PC-9 (cell line): ENCODE measurements at places on chromosomes 3 and 15. TPM values are rescaled to one million over a fixed set of nuclear protein-coding genes. Genes with fewer than 3 reads are reported as not detected.
A peak's percentile ranks its signal among the peaks of the same experiment; 100 is the strongest.

DNA sequence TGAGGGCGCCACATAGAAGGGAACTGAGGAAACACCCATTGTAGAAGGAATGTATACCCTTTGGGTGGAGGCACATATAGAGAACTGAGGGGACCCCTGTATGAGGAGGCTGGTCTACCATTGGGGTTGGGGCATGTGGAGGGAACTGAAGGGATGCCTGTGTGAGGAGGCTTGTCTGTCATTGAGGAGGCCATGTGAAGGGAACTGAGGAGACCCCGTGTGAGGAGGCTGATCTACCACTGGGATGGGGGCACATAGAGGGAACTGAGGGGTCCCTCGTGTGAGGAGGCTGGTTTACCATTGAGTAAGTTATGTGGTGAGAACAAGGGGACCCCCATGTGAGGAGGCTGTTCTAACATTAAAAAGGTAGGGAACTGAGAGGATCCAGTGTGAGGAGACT is 156.1 kb downstream of the FBLN2 start:
- no peak for DNase-seq

GRCh38 chr3:179604321-179605078 is at the start of the genes MRPL47 and NDUFB5:
MRPL47 (minus strand) TSS chr3:179604638; CDS start chr3:179604624, 14 bp downstream.
NDUFB5 (plus strand) TSS chr3:179604794; CDS start chr3:179604816, 22 bp downstream.
- peak; percentile 90 for DNase-seq

ARGFX gene
- not detected in 2 replicates for total RNA-seq

GRCh38 chr3:108242776-108243175 is 20.6 kb upstream of the IFT57 start:
- no peak for DNase-seq

- DNase-seq: no peak
Measured at GRCh38 chr3:4038351-4038750, 239.1 kb downstream of the LRRN1 start.

DNA sequence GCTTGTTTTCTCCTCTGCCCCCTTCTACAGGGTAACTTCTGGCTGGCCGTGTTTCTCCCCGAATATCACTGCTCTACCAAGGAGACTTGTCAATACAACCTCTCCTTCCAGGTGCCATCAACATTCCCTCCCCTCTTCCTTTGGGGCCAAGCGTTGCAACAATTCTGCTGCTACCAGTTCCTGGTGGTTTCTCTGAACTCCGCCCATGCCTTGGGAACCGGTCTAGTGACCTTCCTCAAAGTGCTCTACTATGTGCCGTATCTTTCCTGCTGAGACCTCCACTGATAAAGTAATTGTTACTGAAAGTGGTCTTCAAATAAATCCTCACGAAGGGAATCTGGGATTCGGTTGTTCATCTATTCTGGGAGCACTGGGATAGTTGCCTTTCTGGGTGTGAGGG is 26.2 kb downstream of the PCSK6 start:
- peak; percentile 78 for DNase-seq

CCK gene
- 2.1 and 2.7 TPM in 2 replicates for total RNA-seq

PLAAT1 gene
- total RNA-seq: not detected in 2 replicates

GRCh38 chr3:197746209-197746608 is 3.5 kb upstream of the FYTTD1 start:
- DNase-seq: no peak

LRRC2 gene
- 0.08 and 0.22 TPM in 2 replicates for total RNA-seq

DNA sequence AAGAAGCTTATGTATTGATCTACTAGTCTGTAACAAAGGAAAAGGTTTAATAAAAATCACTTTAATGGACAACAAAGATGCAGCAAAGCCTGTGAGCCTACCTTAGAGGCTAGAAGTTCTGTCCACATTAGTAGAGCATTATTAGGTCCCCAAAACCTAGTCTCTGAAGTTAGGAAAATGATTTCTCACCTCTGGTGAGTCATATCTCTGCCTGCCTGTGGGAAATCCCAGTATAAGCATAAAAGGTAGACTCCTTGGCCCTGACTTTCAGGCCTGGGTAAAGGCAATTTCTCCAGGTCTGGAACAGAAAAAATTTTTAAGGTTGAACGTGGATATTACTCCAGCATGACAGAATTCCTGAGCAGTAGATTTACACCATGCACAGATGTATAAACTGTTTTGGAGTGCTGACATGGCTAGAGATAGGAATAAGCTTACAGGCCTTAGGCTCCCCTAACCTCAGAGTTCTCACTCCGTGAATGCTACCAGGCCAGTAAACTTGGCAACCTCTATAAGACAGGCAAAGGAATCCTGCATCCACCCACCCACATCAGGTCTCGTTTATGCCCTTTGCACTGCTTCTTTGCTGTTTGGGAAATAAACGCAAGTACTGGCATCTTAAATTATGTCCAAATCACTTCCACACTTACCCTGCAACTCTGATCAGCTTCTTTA is 104.1 kb downstream of the SERPINI1 start:
- no peak for DNase-seq

DNA sequence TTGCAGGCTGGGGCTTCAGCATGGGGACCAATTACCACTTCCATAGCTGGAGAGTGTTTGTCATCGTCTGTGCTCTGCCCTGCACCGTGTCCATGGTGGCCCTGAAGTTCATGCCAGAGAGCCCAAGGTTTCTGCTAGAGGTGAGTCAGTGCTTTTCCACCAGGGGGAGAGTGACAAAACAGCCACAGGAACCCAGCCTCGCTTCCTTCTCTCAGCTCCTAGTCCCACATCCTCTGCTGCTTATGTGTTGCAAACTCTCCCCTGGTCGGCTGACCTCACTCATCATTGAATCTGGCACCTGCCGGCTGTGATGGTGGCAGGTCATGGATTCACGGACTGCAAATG is 158.3 kb downstream of the SV2B start:
- no peak for DNase-seq

- no peak for DNase-seq
Measured at GRCh38 chr3:139318431-139318816, 25.4 kb upstream of the MRPS22 start.

GRCh38 chr3:54830658-54831057 is 97.2 kb downstream of the LRTM1 start:
- DNase-seq: peak; percentile 18

- no peak for DNase-seq
Measured at GRCh38 chr3:177375316-177375715, 178.0 kb upstream of the TBL1XR1 start.

- DNase-seq: no peak
Measured at GRCh38 chr3:44529927-44530326, 25.1 kb upstream of the ZKSCAN7 start.

- DNase-seq: peak; percentile 69
Measured at GRCh38 chr3:99686955-99687612, 48.7 kb downstream of the COL8A1 start.

KBTBD8 gene
- not detected in 2 replicates for total RNA-seq

ARRDC4 gene
- total RNA-seq: 5.7 and 6.9 TPM in 2 replicates

TMEM212 gene
- not detected in 2 replicates for total RNA-seq

EPHB1 gene
- 0.15 TPM in 1 of 2 replicates, not detected in the other for total RNA-seq

- DNase-seq: no peak
Measured at GRCh38 chr15:88794001-88794400, 9.2 kb upstream of the ACAN start.

CMC1 gene
- 26.7 and 33.8 TPM in 2 replicates for total RNA-seq

DNA sequence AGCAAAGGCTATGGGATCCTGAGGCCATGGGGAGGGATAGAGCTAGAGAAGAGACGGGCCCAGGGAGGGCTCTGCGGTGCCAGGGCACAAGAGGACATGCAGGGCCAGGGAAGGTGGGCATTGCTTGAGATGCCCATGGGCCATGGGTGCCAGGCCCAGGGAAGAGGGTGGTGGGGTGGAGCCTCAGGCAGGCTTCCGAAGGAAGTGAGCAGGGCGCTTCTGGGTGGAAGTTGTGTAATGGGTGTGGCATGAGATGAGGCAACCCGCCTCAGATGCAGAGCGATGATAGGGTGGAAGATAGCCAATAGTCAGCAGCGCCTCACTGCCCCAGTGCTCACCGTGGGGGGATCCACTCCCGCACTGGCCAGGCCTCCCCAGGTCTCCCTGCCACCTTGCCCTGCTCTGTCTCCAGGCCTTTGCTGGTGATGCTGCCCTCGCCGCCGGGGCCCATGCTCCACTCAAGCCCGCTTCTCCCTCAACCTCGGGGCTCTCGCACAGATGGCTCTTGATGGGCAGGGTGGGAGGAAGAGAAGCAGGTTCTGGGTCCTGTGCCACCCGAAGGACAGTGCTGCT is 51.4 kb downstream of the DNAJB8 start:
- no peak for DNase-seq

DNA sequence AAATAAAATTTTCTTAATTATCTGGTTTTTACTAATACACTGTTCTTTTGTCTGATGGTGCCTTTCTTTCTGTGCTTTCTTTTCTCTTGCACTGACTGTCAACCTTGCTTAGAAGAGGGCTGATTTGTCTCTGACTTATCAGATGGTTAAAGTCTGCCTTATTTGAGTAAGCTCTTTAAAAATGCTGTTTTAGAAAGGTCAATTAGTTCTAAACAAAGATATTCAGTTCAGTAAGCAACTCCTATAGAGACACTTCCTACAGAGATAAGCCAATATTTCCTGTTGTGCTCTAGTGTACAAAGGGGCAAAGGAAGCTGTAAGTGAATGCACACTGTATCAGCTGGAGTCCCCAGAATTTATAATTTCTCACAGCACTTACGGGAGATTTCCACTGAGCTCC is 153.4 kb upstream of the TSPAN3 start:
- no peak for DNase-seq

- no peak for DNase-seq
Measured at GRCh38 chr15:28919201-28919635, 33.4 kb downstream of the APBA2 start.

DNA sequence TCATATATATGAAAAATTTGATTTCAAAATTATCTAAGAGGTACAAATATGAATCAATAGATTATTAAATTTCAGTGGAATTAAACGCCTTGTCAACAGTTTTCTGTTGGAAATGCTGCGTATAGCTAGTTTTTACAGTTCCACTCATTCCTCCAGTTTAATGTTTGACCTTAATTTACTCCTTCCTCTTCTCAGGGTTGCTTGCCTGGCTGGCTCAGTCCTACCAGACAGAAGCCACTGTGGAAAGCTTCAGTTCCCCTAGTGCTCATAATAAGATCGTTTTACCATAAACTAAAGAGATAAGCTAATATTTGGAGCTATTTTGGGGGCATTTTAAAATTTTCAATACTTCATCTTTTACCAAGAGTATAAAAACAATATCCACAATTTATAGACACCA is 22.8 kb downstream of the EMC7 start:
- no peak for DNase-seq

GRCh38 chr15:95429345-95429744 is 901.2 kb upstream of the NR2F2 start:
- no peak for DNase-seq

TLR9 gene
- total RNA-seq: 0.30 and 0.44 TPM in 2 replicates

DNA sequence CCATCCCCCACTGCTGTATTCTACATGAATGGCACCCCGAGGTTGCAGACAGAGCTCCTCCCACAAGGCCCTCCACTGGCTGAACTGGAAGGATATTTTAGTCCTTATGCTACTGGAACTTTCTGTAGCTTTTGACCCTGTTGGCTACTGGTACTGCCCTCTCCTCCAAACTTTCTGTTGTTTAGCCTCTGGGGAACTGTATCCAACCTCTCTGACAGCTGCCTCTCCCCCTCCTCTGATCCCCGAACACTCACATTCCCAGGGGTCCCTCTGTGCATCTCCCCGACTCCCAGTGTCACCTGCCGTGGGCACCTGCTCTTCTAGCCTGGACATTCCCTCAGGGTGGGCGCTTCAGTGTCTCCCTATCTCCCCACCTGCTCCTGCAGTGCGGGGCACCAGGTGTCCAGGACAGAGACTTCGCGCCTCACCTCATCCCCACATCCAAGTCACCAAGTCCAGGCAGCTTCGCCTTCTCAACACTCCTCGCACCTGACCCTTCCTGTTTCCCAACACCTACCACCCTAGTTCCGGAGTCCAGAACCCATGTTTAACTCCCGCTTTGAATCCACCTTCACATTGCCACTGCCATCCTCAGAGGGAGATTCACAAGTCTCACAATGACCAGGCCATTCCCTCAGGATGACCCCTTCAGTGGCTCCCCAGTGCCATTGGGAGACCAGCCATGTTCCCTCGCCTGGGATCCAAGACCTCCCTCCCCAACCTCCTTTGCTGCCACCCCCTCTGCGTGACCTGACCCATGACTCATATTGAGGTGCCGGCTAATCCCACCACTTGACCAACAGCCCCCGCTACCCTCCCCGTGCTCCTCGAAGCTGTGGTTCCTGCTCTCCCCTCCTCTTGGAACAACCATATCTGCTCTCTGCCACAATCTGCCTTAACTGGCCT is 34.2 kb downstream of the BDH1 start:
- DNase-seq: no peak

GRCh38 chr3:195001261-195001660 is 269.7 kb downstream of the XXYLT1 start:
- DNase-seq: no peak

- no peak for DNase-seq
Measured at GRCh38 chr3:27221264-27221932, 147.8 kb downstream of the NEK10 start.
